ENCODE measurements at places on chromosomes 12 and 14.

DNA sequence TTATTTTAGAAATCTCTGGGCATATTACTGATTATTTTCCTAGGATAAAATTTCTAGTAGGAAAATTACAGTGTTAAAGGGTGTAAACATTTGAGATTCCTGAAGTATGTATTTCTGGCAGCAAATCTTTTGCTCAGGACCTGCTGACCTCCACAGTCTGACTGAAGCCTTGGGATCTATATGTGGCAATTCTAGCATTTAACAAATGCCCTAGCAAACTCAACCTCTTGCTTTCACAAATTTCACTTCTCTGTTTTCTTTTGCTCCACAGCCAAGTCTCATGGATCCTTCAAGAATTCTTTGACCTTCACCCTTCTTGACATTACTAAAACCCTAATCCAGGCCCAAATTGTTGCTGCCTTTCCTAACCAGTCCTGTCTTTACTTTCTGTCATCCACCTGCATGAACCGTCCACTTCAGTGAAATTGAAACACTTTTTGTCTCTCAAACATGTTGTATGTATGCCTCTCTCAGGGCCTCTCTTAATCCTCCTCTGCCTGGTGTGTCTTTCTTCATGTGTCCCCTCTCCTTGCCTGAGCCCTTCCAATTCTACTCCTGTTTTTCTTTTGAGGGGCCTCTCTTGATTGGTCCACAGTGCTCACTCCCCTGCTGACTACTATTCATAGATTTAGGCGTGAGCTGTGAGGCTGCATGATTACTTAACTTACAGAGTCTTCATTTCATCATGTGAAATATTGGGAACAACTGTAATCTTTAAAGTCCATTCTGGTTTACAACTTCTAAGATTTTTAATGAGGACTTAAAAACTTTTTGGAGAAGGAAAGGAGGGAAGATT, 5.1 kb upstream of the DYRK4 start:
- DNase-seq: no peak

GRCh38 chr12:100520048-100520769, 46.5 kb downstream of the NR1H4 start:
- DNase-seq: no peak

DNA sequence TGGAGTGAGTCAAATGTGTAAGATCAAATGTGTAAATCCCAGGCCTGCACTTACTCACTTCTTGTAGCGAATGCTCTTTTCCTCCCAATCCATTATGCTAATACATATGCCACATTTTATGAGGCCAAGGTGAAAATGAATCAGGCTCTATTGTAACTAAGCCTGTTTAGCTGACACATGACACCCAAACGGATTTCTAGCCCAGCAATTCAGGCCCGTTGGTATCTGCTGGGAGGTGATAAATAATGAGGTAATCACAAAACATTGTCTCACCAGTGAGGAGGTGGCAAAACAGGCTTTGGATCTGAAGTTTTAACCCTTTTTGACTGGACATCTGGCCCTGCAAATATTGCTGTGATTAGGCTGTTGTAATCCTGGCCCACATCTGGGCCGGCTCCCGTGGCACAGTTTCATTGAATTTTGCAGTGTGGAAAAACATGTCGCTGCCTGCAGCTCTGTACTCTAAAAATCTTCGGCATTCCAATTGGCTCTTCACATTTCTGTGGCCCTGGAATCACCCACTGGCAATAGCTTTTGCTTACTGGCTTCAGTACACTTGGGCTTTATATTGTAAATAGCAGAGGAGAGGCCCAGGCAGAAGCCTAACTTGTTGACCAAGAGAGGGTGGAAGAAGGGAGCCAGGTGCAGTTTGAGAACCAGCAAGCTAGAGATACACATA, 106.1 kb downstream of the PAX9 start:
- DNase-seq: peak; percentile 65

GRCh38 chr12:121240484-121241101, 30.7 kb downstream of the P2RX4 start:
- peak; percentile 94 for DNase-seq

DNA sequence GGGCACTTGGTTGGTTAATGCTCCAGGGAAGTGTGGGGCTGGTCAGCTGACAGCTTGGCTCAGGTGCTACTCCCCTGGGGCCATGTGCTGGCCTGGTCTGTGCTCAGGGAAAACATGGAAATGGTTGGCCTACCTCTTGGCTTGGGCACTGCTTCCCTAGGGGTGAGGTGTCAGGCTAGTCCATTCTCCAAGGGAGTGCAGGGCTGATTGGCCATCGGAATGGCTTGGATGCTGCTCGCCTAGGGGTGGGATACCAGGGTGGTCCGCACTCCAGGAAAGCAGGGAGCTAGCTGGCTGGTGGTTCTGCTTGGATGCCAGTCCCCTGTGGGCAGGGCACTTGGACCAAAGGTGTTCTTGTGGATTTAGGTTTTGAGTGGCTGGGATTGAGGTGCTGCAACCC, 245.7 kb downstream of the RAD51B start:
- DNase-seq: peak; percentile 41

- DNase-seq: no peak
Measured at GRCh38 chr14:95659293-95659989, 26.8 kb upstream of the TCL1B start.

DNA sequence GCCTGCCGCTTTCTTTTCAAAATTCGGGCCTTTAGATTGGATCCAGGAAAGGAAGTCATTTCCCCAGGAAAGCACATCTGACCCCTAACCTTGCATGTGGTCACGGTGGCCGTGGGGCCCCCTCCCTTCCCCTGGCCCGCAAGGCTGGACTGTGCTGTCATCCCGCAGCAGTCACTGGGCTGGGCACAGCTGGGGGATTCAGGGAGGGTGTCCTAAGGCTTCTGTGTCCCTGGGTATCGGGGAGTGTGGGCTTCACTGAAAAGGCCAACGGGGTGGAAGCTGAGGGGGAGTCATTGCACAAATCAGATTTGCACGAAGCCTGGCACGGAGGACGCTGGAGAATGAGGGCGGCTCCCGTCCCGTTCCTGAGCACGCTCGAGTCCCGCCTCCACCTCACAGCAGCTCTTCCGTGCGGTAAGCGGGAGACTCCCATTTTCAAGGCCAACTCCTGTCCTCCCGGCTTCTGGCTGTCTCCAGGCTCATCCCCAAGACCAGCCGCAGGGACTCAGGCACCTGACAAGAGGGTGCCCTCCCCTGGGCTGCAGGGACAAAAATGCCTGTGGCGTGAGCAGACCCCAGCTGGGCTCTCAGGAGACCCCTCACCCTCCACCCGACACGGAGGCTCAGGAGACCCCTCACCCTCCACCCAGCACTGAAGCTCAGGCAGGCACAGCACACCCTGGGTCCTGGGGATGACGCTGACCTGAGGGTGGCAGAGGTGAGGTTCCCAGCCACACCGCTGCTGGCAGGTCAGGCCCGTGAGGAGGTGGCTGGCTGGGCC, 9.6 kb downstream of the XRCC3 start:
- DNase-seq: no peak

GRCh38 chr12:58095002-58095401, 153.6 kb downstream of the ATP23 start:
- no peak for DNase-seq

DNA sequence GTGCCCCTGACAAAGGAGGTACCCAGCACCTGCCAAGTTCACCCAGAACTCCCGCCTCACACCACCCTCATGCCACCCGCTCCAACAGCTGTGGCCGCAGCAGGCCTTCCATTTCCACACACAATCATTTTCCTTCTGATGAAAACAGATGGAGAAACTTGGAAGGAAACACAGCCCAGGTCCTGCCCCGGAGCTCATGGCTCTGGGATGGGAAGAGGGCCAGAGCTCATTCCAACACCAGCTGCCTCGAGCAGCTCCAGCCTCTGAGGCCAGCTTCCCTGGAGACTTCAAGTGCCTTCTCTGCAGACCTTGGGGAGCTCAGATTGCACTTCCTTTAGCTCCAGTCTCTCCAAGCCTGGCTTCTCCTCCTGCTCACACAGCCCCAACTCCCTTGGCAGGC, 55.1 kb upstream of the CMKLR1 start:
- peak; percentile 64 for DNase-seq

GRCh38 chr12:102601621-102602020, 121.3 kb upstream of the IGF1 start:
- DNase-seq: no peak

- no peak for DNase-seq
Measured at GRCh38 chr12:2288471-2288870, 235.7 kb downstream of the CACNA1C start.

DNA sequence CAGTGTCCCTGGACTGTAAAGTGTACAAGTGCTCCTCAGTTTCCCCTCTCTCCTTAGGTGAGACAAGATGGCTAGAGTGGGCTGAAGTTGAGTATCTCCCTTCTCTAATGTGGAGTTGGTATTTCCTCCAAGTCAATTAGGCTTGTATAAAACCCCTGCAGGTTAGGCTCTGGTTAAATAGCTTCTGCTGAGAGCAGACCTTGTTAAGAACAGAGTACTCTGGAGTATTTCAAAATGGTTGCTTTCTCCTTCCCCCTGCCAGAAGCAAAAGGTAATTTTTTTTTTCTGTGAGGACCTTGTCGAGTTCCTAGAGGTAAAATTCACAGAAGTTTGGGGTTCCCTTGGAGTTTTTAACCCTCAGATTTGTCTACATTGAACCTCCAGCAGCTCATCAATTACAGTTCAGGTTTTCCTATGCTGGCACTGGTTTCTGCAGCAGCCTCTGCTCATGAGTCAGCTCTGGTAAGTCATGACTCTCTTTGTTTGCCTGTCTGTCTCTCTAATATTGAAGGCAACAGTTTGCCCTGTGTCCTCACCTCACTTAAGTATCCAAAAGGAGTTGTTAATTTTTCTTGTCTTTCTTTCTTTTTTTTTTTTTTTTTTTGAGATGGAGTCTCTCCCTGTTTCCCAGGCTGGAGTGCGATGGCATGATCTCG, 27.8 kb upstream of the GLIPR1 start:
- DNase-seq: no peak

- DNase-seq: no peak
Measured at GRCh38 chr12:44225149-44225510, 389.2 kb downstream of the TMEM117 start.

- DNase-seq: no peak
Measured at GRCh38 chr14:69214393-69214792, 23.1 kb downstream of the EXD2 start.

DNA sequence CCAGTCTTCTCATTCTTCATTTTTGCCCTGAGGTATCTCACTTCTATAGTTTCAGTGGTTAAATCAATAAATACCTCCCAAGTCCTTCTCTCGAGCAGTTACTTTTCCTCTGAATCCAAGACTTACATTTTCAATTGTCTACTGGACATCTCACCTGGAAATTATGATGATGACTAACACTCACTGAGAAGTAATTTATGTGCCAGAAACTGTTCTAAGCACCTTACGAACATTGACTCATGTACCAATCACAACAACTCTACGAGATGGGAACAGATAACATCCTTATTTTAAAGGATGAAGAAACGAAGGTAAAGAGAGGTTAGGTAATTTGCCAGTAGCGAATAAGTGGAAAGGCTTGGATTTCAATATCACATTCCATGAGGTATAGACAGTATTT, 94.1 kb downstream of the EML5 start:
- DNase-seq: no peak

GRCh38 chr14:64326502-64326901, 32.3 kb upstream of the ESR2 start:
- no peak for DNase-seq

DNA sequence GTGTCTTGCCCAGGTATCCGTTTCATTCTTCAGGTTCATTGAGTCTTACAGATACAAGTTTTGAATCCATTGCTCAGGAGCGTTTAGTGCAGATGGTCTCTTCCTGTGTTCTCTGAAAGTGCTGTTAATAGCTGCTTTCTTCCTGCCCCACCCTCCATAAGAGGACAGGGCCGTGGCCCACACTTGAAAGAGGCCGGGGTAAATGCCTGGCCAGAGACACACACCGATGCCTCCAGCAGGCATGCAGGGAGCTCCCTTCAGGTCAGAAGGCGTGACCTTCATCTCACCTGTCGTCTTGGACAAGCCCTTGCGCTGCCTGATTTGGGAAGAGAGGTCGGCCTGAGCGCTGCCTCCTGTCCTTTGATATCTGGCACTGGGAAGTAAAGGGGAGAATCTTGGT, 11.6 kb downstream of the PRKAB1 start:
- DNase-seq: no peak

DNA sequence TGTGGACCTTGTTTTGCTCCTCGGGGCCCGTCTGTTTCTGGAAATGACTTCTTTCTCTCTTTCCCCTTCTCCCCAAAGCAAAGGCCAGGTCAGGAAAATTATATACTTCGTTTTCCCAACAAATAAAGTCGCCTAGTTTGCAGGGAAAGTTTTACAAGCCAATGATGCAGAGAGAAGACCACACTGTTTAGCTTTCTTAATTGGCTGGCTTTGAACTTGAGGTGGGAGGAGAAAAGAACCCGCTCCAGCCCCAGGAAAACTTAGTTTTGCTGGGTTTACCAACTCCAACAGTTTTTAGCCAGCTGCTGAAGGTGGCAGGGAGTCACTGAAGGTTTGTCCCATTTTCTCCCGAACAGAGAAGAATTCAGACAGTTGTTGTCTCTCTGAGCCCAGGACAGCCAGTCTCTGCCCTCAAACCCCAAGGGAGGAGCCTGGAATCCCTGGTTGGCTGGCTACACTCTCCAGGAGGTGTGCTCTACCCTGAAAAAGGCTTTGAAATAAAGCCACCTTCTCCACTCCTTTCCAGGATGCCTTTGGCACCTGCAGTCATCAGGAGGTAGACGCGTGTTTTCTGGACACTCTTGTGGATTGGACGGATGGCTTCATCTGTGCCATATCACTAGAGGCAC, 24.8 kb downstream of the BCL11B start:
- no peak for DNase-seq

GRCh38 chr14:71362920-71363584, 455.8 kb downstream of the PCNX1 start:
- no peak for DNase-seq

DNA sequence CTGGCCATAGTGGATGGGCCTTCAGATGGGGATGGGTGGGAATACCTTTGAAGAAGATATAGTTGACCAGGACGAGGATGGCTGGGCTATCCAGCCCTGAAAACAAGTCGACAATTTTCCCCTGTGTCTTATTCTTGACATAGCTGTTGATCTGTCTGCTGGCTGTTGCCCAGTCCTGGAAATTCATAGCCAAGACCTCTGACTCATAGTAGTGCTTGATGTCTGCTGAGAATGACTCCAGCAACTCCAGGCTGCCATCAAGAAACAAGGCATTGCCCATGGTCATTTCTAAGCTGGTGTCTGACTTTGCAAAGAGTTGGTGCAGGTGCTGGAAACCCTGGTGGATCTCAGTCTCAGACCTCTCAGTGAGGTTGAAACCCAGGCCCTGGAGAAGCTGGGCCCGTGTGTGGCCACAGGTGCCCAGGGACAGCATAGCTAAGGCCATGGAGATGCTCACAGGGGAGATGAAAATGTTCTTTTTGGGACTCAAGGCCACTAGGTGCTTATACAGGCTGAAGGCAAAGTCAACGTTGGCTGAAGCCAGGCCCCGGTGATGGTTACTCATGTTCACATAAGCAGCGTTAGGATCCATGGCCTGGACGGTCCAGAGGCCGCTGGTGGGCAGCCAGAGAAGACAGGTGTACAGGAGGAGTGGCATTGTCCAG, 9.0 kb downstream of the SERPINA6 start:
- no peak for DNase-seq

- DNase-seq: no peak
Measured at GRCh38 chr12:111319600-111320257, 49.2 kb downstream of the PHETA1 start.

Measured in kidney (tissue), 22 donors.